ENCODE measurements at places on chromosomes 4 and X. TPM values are rescaled to one million over a fixed set of nuclear protein-coding genes. Genes with fewer than 3 reads are reported as not detected.

GRCh38 chrX:49039598-49040375 lies 3.4 kb downstream of the TFE3 start:
- peaks cover 16% of the 10 kb centered on the region for H3K4me1 ChIP-seq
- DNase-seq, result peak; percentile 88
- no peaks in the 10 kb centered on the region for H3K36me3 ChIP-seq
- peak overlapping the region; percentile 72 for H3K27ac ChIP-seq

The PPEF1 gene
- 1.5 TPM for total RNA-seq

DNA sequence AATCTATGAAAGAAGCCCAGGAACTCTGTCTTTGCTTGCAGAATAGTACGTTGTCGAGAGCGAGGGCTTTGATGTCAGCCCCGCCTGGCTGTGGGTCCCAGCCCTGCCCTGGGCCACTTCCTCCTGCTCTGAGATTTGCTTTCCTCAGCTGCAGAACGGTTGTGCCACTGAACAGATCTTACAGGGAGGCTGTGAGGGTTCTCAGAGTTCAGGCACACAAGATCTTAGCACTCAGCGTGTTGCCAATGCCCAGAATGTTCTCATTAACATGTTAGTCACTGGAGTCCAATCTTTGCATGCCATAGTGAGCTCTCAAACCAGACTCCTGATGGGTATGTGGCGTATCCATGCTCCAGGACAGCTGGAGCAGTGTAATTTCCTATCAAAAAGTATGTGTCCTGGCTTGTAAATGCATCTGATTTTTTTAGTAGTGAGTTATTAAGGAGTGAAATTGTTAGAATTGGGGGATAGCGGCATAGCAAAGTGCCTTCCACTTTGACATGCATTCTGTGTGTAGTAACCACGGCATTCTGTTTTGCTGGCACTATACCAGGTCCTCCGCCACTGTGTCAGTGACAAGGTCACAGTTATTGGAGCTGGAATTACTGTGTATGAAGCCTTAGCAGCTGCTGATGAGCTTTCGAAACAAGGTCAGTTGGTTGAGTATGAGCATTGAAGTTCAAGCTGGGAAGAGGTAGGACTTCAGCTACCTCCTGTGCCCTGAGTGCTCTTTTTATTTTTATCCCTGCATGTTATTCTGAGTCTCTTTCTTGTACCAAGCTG lies 31.6 kb downstream of the TKTL1 start:
- DNase-seq, result no peak
- H3K36me3 ChIP-seq, result no peaks in the 10 kb centered on the region
- H3K27me3 ChIP-seq, result no peaks in the 10 kb centered on the region
- H3K4me3 ChIP-seq, result no peak overlapping the region

- H3K27me3 ChIP-seq, result no peaks in the 10 kb centered on the region
- H3K27ac ChIP-seq, result no peak overlapping the region
- no peak overlapping the region for H3K4me3 ChIP-seq
- no peak for DNase-seq
- H3K4me1 ChIP-seq, result no peaks in the 10 kb centered on the region
These were observed 178.3 kb upstream of the SLC7A11 start for GRCh38 chr4:138420471-138420870.

The PNCK gene
- total RNA-seq, result not detected

The SYNPO2 gene
- total RNA-seq, result 0.16 TPM

DNA sequence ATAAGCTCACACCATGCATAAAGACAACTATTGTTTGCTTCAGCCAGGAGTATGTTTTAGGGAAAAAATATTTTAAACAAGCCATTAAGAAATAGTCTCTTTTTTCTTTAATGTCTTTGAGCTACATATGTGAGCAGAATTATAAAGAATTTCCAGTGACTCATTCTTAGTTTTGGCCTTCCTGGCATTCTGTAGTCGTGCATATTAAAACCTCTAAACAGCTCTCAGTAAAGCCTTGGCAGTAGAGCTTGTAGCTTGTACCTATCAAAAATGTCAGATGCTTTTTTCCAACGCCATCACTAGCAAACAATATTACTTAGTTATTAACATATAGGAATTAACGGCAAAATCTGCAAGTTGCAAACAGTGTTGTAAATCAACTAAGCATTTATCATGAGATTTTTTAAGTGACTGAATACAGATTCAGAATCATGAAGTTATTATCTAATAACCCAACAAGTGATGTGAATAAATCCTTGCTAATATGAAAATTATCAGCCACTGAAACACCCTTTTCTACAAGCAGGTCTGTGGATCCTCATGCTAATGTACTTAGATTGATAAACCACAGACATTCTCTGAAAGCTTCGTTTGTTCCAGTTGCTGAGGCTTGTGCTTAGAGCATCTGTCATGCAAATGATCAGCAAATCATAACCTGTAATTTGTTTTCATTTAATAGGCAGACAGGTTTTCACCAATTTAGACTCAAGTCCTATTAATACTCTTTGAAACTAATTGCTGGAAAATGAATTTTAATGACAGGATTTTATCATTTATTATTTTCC lies 412.0 kb upstream of the ATOH1 start:
- H3K4me1 ChIP-seq, result no peaks in the 10 kb centered on the region
- no peak for DNase-seq
- no peaks in the 10 kb centered on the region for H3K27me3 ChIP-seq
- no peak overlapping the region for H3K4me3 ChIP-seq

DNA sequence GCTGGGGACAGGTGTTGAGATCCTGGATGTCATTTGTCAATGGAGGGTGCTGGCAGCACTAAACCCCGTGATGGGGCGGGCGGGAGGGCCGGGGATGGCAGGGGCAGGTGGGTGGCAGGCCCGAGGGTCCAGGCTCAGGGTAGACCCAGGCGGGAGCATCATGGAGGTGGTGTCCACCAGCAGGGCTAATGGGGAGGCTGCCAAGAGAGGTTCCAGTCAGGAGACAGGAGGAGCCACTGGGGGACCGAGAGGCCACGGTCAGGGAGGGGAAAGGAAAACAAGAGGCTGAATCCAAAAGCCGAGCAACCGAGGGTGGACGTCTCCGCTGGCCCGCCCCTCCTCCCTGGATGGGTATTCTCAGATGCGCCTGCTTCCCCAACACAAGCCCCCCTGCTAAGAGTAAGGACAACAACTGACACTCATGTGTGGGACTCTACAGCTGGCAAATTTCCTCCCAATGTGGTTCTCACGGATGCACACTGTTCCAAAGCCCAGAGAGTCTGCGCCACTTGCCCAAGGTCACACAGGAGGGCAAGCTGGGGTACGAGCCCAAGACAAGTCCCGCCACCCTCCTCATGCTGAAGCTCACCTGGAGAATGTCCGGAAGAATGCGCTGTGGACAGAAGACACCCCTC lies 132.0 kb downstream of the CPZ start:
- no peak overlapping the region for H3K4me3 ChIP-seq
- H3K27ac ChIP-seq, result no peak overlapping the region
- H3K36me3 ChIP-seq, result no peaks in the 10 kb centered on the region

DNA sequence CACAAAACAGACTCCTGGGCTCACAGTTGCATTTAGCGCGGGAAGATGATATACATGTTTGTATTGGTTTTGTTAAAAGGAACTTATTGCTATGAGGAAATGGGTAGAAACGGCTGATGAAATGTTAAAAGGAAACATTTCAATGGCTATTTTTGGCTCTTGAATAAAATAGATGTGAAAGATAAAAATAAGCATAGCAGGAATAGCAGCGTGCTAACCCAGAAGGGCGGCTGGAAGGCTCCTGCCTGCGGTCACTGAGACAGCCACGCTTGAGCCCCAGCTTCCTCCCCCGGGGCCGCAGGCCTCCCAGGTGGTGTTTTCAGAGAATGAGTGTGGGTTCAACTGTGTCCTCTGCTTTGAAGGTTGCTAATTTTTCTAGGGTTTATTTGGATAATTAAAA lies 35.0 kb upstream of the CLCN4 start:
- no peaks in the 10 kb centered on the region for H3K36me3 ChIP-seq
- no peaks in the 10 kb centered on the region for H3K27me3 ChIP-seq
- H3K4me1 ChIP-seq, result no peaks in the 10 kb centered on the region

- H3K27me3 ChIP-seq, result no peaks in the 10 kb centered on the region
- no peaks in the 10 kb centered on the region for H3K36me3 ChIP-seq
- H3K4me3 ChIP-seq, result no peak overlapping the region
- DNase-seq, result no peak
These were observed 61.2 kb downstream of the TMEM150C start for GRCh38 chr4:82500435-82501153.

DNA sequence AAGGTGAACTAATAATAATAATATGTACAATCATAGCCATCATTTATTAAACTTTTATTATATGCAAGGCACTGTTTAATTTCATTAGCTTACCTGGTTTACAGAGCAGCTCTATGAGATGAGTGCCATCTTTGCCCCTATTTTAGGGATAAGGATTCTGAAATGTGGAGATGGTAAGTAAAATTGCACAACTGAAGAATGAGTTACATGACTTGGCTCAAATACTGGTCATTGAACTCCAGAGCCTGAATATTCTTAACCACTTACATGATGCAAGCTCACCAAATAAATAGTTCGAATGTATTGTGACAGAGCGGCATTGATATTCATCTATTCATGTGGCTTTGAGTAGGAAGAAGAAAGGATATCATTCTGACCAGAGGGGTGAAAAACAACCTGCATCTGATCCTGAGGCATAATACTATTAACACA lies 11.7 kb downstream of the ALB start:
- peaks cover 9% of the 10 kb centered on the region for H3K4me1 ChIP-seq
- no peaks in the 10 kb centered on the region for H3K27me3 ChIP-seq
- no peak overlapping the region for H3K4me3 ChIP-seq
- H3K27ac ChIP-seq, result no peak overlapping the region
- H3K36me3 ChIP-seq, result no peaks in the 10 kb centered on the region

DNA sequence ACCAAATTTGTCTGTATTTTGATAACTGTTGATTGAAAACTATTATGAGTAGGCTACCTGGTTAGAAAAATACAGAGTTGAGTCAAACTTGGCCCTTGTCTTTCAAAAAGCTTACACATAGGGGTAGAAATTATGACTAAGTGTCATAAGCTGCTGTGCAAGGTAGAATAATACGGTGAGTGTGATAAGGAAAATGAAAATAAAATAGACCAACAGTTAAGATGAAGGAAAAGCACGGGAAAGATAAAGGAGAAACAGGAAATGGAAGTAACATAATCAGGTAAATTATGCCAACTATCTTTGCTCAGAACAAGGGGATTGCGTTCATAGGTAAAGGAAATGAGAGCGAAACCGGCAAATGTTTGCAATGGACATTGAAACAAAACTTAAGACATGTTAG lies 302.5 kb downstream of the PCDH7 start:
- no peak overlapping the region for H3K4me3 ChIP-seq
- peaks cover 8% of the 10 kb centered on the region for H3K4me1 ChIP-seq
- H3K36me3 ChIP-seq, result no peaks in the 10 kb centered on the region
- no peak for DNase-seq
- no peak overlapping the region for H3K27ac ChIP-seq

DNA sequence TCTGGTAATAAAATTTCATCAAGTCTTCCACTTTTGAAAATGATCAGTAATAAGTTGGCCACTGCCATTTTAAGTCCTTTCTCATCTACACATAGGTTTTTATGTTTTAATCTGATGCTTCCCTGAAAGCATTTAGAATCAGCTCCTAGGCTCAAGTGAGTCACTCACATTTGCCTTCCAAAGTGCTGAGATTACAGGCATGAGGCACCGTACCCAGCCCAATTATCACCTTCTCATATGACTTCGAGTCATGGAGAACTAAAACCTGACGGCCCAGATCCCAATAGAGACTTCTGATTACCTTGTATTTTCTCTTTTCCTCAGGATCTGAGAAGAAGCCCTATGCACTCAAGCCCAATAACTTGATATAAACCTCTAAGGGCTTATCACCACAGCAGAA lies 140.8 kb downstream of the OPHN1 start:
- no peak overlapping the region for H3K4me3 ChIP-seq
- H3K4me1 ChIP-seq, result no peaks in the 10 kb centered on the region
- no peaks in the 10 kb centered on the region for H3K27me3 ChIP-seq
- DNase-seq, result no peak

The SAGE1 gene
- not detected for total RNA-seq

The PDE6B gene
- total RNA-seq, result not detected

- no peaks in the 10 kb centered on the region for H3K36me3 ChIP-seq
- no peak for DNase-seq
- no peaks in the 10 kb centered on the region for H3K4me1 ChIP-seq
- no peak overlapping the region for H3K27ac ChIP-seq
- H3K27me3 ChIP-seq, result no peaks in the 10 kb centered on the region
These were observed 743.5 kb downstream of the ARAP2 start for GRCh38 chr4:35500812-35501211.

DNA sequence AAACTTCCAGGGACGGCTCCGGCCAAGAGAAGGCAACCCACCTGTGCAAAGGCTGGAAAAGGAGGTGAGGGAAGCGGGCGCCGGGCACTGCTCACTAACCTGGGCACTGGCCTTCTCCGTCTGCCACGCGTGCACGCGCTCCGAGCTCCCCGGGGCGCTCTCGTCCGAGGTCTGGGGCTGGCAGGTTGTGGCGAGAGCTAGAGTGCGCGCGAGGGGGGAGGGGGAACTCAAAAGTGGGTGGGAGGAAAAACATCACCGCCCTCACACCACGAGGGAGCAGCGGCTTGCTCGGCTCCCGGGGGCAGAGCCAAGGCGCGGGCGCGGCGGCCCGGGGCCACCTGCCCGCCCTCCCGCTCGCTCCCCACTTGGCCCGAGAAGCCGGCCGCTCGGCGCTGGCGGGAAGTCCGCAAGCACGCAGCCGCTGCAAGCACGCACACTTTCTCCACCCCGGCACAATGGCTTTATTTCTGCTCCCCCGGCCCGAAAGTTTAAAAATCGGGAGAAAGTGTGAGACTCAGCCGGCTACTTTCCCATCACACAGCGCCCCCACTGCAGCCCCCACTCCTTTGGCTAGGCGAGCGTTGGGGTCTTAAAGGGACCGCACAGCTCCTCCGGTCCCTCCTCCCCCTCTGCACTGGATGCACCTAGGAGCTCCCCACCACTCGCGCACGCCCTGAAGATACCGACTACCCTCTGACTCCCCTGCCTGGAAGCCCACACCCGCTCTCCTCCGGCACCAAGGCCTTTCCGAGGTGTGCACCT lies at the start of gene CHRDL1:
Gene CHRDL1 (minus strand): TSS at position 173 of the 762 bp plus-strand sequence. CDS start 3,636 bp downstream, outside the sequence.
- H3K4me1 ChIP-seq, result no peaks in the 10 kb centered on the region
- no peak within 1 kb of the TSS for H3K27ac ChIP-seq
- DNase-seq, result no peak

The CXorf49 gene
- not detected for total RNA-seq

GRCh38 chr4:184734758-184735157 lies 862 bp upstream of the CENPU start:
- no peaks in the 10 kb centered on the region for H3K27me3 ChIP-seq
- H3K4me1 ChIP-seq, result no peaks in the 10 kb centered on the region
- DNase-seq, result no peak
- H3K4me3 ChIP-seq, result peak overlapping the region; percentile 17
- H3K27ac ChIP-seq, result no peak overlapping the region

- H3K4me1 ChIP-seq, result peaks cover 10% of the 10 kb centered on the region
- peak overlapping the region; percentile 70 for H3K27ac ChIP-seq
- DNase-seq, result peak; percentile 71
- no peaks in the 10 kb centered on the region for H3K36me3 ChIP-seq
These were observed 6.7 kb downstream of the MYL5 start for GRCh38 chr4:680928-681645.

The PPARGC1A gene
- 0.09 TPM for total RNA-seq
